ENCODE measurements at places on chromosomes 6 and 20.

GRCh38 chr6:82686719-82687118 is 323.1 kb downstream of the TPBG start:
- DNase-seq = no peak

- DNase-seq = no peak
These were observed 52.3 kb downstream of the HBS1L start for GRCh38 chr6:135002229-135002844.

DNA sequence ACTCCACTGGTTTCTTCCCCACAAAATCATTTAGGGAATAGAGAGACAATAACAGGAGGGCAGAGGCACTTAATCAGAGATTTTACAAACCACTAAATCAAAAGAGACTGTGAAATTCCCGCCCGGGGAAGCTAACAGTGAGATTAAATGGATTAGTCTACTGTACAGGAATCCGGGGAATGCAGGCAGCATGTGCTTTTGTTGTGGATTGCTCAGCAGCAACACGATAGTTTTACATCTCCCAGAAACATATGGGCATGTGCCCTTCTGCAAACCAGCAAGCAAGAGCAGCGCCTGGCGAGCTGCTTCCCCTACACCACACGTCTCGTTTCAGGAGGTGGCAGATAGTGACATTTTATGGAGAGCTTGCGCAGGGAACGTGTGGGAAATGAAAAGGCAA is 382.3 kb downstream of the CD83 start:
- DNase-seq = no peak

DNA sequence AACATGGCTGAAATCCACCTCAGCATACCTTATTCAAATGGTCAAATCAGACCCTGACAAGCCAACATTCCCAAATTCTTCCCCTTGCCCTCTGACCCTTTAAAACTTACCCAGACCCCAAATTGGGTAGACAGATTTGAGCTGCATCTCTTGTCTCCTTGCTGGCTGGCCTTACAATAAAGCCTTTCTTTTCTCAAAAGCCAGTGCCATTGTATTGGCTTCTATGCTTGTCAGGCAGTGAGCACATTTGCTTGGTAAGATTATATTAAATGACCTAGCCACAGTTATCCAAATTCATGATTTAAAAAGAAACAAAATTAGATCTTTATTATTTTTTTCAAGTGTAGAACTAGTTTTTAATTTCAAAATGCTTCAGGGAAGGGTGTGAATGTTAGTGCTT is 67.8 kb upstream of the FAM83B start:
- DNase-seq = no peak

DNA sequence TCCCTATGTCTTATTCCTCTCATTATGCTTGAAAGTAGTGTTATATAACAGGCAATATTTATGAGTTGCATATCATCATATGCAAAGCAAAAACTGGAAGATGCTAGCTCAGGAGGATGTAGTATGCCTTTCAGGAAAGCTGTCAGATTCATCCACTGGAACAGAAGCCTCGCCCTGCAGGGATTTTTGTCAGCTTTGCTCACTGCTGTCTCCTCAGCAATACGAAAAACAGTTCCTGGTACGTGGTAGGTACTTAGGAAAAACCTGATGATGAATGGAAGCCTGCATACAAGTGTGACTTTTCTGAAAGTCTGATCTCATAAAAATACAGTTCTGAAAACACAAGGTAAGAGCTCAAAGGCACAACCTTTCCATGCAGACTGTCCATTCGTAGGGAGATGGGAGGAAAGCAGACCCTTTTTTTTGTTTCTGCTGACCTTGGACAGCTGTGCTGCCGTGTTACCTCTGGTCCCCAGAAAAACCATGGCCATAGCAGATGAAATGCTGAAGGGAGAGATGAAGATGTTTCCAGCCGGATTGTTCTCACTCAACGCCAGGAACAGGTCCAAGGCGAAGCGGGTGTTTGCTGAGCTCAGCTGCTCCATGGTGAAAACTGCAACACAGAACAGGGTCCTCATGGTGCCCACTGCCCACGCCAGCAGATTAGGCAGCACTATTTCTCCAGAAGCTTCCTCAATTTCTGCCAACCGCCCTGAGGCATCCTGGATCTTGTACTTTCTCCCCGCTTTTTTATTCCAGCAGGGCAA is 1.5 kb downstream of the SERPINB1 start:
- DNase-seq = no peak

DNA sequence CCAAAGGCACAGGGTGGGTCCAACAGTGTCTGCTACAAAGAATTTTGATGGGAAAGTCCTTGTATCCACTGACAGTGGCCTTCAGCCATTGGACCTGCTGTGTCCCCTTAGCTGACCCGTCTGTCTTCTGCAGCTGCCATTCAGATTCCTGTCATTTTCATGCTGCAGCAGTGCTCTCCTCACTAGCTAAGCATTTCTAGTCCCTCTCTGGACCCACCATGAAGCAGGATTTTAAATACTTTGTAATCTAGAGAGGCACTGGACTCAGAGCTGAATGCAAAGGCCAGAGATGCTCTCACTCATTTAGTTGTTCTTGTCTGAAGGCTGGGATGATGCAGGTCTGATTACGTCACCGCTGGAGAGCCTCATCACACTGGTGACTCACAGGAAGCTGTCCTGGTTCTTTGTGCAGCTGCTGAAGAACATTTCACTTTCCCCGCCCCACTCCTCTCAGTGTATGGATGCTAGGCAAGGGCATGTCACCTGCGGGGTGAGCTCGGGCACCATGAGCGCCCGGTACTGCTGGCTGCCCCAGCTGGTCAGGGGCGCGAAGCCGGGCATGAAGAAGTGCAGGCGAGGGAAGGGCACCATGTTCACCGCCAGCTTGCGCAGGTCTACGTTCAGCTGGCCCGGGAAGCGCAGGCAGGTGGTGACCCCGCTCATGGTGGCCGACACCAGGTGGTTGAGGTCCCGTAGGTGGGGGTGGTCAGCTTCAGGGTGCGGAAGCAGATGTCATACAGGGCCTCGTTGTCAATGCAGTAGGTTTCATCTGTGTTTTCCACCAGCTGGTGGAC is 19.4 kb upstream of the TUBB2A start:
- DNase-seq = no peak

DNA sequence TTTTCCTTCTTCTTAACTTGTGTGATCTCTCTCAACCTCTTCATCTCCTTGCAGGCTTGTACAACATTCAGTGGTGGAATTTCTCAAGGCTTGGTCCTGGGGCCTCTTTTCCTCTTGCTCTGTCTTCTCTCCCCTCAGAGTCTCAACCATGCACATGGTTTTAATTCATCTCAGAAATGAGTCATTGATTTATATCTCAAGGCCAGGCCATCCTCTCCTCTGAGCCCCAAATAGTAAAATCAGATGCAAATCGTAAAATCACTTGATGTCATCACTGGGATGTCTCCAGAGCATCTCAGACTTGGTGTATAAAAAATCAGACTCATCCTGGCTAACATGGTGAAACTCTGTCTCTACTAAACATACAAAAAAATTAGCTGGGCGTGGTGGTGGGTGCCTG is 85.0 kb downstream of the FNDC1 start:
- DNase-seq = no peak

GRCh38 chr20:58715801-58716475 is 23.3 kb downstream of the NPEPL1 start:
- DNase-seq = no peak

DNA sequence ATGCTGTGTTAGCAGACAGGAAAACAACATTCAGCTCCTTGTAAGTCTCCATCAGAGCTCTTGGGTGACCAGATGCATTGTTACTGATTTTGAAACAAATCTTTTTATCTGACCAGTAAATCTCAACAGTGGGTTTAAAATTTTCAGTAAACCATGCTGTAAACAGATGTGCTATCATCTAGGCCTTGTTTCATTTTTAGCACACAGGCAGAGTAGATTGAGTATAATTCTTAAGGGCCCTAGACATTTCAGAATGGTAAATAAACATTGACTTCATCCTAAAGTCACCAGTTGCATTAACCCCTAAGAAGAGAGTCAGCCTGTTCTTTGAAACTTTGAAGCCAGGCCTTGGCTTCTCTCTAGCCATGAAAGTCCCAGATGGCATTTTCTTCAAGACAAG is 237.2 kb upstream of the BMP2 start:
- no peak for DNase-seq

DNA sequence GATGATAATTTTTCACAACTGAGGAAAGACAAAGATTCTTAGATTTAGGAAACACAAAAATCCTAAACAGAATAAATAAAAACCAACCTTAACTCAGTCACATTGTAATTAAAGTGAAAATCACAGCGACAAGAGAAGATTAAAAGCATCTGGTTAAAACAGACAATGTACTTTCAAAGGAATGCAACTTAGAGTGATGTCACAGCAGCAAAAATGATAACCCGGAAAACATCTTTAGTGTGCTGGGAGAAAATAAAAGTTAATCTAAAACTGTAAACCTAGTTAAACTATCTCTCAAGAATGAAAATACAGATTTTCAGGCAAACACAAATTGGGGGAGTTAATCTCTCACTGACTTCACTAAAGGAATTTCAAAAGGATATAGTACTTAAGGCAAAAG is 76.8 kb upstream of the OGFRL1 start:
- DNase-seq = no peak

GRCh38 chr20:7313047-7313446 is 545.6 kb downstream of the BMP2 start:
- DNase-seq = no peak

DNA sequence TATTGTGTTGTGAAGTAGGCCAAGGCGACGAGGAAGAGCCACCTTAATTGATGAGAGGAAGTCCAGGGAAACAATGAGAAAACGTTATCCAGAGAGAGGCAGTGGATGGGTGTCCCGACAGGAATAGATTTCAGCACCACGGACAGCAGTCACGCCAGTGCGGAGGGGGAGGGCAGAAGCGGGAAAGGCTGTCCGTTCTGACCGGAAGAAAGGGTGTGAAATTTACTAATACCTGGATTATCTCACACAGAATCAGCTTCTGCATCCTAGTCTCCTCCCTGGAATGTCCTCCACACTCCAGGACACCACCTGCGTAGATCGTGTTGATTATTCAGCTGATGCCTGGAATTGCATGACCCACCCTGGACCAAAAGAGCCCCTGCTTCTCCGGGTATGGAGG is 7.4 kb upstream of the BPIFA3 start:
- DNase-seq = no peak

DNA sequence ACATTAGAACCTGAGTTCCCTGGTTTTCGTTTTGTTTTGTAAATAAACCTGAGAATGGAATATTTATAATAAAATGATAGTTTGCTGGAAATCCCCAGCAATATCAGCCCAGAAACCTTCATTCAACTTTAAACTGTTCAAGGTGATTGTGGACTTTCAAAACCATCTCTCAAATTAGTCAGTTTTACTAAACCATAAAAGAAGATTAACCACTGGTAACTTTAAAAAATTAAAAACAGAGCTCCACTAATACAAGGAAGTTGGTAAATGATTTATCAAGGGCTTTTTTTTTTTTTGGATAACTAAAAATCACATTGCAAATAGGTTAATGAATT is 10.0 kb downstream of the MBOAT1 start:
- DNase-seq = no peak

GRCh38 chr6:143429970-143430369 is 20.5 kb downstream of the ADAT2 start:
- no peak for DNase-seq

DNA sequence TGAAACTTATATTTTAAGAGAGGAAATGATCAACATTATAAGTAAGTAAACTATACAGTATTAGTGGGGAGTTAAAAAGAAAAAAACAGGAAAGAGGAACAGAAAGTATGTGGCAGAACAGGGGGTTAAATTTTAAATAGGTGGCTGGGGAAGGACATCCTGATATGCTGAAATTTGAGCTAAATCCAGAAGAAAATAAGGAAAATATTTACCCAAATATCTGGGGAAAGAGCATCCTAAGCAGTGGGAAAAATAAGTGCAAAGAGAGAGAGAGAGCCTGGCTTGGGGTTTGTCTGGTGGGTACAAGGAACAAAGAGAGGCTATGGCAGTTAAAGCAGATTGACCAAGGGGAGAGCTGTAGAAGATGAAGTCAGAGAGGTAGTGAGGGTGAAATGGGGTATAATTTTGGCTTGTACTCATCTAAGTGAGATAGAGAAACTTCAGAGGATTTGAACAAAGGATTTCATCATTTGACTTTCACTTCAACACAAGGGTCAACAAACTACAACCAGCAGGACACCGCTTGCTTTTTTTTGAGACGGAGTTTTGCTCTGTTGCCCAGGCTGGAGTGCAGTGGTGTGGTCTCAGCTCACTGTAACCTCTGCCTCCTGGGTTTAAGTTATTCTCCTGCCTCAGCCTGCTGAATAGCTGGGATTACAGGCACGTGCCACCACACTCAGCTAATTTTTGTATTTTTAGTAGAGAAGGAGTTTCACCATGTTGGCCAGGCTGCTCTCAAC is 328.4 kb upstream of the CNR1 start:
- no peak for DNase-seq

- no peak for DNase-seq
These were observed 221.6 kb downstream of the OGFRL1 start for GRCh38 chr6:71510057-71510713.

- DNase-seq = no peak
These were observed 86.2 kb upstream of the NFATC2 start for GRCh38 chr20:51628533-51629398.

DNA sequence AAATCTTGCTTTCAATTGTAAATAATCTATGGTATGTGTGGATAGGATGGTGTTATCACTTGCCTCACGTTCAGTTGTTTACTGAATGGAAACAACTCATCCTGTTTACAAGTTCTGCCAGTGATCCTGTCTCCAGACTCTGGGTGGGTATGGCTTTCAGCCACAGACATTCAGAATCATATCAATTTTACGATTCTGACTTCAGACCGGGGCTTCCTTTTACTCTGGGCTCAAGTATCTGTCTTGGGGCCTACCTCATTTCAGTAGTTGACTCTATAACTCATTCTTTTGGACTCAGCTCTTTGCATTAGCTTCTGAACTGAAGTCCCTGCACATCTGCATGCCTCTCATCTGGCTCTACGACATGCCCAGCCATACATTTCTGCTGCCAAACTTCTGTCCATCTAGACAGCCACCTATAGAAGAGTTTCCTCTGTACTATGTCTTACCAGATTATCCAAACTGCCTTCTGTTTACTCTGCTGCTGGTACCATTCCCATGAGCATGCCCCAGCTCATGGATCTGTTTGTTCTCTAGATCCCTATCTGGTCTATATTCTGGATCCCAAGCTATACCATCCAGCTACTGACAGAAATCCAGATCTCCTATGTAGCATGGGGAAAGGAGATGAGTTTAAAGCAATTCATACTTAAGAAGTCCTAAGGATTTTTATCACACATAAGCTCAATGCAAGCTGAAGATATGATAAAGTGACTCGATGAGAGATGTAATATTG is 34.3 kb downstream of the FYN start:
- no peak for DNase-seq

GRCh38 chr6:164507206-164507940 is 802.0 kb downstream of the C6orf118 start:
- DNase-seq = no peak

- no peak for DNase-seq
These were observed 21.4 kb upstream of the PI16 start for GRCh38 chr6:36933102-36933501.

GRCh38 chr6:44000164-44000842 is 126.9 kb downstream of the MRPL14 start:
- no peak for DNase-seq

GRCh38 chr6:39903656-39904055 is 30.6 kb downstream of the MOCS1 start:
- DNase-seq = no peak

Data from activated naive CD4-positive, alpha-beta T cell (primary cell).